ENCODE measurements at places on chromosomes 1 and 21.
A peak's percentile ranks its signal among the peaks of the same experiment; 100 is the strongest.

DNA sequence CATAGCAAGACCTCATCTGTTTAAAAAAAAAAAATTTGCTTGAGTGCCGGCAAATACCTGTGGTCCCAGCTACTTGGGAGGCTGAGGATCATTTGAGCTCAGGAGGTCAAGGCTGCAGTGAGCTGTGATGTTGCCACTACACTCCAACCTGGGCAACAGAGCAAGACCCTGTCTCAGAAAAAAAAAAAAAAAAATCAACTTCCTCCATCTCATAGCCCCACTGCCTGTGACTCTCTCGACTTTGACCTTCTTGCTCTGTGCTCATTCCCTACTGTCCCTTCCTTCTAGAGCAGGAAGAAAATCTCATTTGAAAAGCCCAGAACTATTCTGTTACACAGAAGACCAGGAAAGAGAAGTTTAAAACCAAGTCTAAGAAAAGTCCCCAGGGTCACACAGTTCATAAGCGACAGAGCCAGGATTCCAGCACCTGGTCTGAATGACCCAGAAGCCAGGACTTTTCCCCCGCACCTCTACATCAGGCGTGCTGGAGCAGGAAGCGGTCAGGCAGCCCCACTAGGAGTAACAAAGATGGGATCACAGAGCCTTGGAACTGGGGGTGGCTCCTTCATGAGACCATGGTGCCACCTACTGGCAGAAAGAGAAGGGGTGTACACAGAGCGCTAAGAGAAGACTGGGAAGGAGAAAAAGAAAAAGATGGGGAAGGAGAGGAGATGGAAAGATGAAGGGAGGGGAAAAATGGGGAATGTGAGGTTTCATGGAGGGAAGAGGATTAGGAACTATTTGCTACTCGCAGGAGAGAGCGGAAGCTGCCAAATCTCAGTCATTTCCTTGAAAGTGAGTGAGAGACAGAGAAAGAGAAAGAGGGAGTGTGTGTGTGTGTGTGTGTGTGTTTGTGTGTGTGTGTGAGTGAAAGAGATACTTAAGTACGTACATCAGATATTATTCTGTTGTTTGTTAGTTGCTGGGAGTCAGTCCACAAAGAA, 3.1 kb upstream of the P3R3URF start:
- peak; percentile 78 for DNase-seq

DNA sequence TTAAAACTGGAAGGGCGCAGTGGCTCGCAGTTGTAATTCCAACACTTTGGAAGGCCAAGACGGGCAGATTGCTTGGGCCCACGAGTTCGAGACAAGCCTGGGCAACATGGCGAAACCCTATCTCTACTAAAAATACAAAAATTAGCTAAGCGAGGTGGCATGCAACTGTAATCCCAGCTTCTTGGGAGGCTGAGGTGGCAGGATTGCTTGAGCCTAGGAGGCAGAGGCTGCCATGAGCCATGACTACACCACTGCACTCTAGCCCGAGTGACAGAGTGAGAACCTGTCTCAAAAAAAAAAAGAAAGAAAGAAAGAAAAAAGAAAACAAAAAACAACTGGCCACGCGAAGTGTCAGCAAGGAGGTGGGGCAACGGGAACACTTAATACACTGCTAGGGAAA, 6.3 kb downstream of the UBE2G2 start:
- no peak for DNase-seq

- peak; percentile 70 for DNase-seq
These were observed 773 bp downstream of the CHD1L start for GRCh38 chr1:147243228-147243685.

GRCh38 chr1:224635356-224635755, 19.2 kb downstream of the CNIH3 start:
- DNase-seq: no peak

DNA sequence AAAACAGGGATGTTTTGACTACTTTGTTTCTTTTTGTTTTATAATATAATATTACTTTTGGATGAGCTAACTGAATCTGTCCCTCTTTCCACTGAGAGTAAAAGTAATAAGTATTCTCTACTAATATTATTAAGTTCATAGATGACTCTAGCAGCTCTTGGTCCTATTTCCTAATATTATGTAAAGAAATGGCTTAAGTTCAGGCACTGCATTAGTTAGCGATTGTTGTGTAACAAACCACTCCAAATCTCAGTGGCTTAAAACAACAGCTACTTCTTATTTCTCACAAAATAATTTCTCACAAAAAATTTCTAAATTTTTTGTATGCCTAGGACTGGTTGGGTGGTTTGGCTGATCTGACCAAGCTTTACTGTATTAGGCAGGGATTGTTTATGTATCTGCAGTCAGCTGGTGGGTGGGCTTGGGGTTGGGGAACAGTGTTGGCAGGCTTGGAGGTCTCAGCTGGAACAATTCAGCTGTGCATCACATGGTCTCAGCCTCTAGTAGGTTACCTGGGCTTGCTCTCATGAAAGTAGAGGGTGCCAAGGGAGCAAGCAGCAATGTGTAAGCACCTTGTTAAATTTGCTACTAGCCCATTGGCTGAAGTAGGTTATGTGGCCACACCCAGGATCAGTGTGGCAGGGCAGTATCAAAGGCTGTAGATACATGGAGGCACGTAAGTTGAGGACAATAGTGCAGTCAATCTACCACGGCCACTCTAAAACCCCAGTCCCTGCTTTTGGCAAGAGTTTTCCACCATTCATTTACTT, 8.8 kb upstream of the CCT8 start:
- no peak for DNase-seq

DNA sequence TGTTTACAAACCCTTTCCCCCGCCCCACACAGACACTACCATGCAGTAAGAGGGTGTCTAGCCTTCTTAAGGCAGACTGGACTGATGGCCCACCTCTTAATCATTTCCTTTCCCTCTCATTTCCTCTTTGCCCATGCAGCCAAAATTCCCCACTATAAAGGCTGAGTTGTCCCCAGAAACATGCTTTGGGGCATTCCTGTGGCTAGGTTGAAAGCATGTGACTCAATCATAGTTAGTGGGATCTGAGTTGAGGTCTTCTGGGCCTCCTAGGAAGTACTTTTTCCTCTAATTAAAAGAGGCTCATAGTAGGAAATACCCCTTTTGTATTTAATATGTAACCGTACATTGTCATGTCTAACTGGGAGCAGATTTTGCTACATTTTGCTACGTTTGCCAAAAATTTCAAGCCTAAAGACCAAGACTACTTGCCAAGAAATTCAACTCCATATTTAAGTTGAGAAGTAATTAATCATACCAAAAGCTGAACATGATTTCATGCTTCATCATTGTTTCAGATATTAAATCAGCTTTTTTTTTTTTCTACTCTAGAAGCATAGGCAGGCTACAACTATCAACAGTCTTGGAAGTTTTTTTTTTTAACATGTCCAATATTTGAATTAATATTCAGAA, 174.7 kb downstream of the ADGRL4 start:
- no peak for DNase-seq

- no peak for DNase-seq
These were observed 22.8 kb downstream of the HFM1 start for GRCh38 chr1:91381844-91382243.

DNA sequence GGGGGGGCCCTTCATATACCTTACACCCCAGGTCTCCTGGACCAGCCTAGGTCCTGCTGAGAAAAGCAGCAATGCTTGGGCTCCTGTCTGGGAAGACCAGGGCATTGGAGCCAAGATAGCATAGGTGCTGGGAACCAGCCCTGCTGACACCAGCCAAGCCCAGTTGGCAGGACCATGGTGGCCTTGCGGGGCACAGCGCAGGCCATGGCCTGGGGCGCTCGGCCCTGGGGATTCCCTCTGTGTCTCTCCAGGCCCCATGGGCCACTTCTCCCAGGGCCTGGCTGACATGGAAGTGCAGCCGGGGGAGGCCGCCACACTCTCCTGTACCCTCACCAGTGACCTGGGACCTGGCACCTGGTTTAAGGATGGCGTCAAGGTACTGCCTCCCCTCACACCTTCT, 23.3 kb downstream of the IGFN1 start:
- DNase-seq: no peak

DNA sequence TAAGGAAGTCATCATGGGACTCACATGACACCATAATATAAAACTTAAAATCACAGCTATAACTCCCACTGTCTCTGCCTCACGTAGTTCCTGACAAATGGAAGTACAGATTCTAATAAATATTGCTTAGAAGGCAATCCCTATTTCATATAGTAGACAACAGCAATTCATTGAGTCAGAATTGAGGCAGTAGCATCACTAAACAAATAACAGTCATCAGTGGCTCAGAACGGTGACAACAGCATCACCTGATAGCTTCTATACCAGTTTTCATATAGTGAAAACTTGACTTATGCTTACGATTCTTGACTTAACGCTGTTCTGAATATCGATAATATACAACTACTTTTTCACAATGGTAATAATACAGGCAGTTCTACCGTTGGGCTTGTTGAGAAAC, 12.0 kb downstream of the TARBP1 start:
- DNase-seq: no peak

DNA sequence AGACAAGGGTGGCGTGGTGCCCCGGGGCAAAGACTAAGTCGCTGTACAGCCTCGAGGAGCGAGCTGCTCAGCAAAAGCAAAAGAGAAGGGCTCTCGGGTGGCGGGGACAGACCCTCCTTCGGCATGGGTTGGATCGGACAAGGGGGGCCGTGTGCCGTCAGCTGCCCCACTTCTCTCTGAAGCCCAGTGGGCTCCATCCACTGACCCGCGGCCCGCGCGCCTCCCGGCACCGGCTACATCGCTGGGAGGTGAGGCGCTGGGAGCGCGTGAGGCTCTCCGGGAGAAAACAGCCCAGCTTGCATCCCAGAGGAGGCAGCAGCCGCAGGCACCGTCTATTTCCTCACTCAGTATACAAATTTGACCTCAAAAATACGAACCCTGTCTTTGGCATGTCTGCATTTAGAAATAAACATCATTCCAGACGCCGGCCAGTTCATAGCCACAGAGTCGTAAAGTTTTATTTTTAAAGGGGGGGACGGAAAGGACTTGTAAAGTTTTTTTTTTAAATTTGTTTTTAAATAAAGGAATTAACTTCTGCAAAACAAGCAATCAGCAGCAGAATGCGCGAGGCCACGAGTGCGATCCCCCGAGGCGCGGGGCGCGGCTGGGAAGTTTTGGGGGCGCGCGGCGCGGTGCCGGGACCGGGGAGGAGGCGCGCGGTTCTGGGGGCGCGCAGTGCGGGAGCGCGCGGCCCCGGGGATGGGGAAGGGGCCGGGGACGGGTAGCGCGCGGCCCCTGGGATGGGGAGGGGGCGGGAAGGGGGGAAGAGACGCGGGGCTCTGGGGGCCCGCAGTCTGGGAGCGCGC, 689 bp upstream of the GPR137B start:
- no peak for DNase-seq

DNA sequence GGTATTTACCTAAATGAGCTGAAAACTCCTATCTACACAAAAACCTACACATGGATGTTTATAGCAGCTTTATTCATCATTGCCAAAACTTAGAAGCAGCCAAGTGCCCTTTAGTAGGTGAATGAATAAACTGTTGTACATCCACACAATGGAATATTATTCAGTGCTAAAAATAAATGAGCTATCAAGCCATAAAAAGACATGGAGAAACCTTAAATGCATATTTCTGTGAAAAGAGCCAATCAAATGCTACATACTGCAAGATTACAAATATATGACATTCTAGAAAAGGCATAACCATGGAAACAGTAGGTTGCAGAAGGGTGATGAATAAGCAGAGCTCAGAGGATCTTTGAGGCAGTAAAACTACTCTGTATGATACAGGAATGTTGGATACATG, 23.3 kb downstream of the ABCB10 start:
- no peak for DNase-seq

GRCh38 chr1:15749399-15750291, 7.3 kb downstream of the TMEM82 start:
- no peak for DNase-seq

DNA sequence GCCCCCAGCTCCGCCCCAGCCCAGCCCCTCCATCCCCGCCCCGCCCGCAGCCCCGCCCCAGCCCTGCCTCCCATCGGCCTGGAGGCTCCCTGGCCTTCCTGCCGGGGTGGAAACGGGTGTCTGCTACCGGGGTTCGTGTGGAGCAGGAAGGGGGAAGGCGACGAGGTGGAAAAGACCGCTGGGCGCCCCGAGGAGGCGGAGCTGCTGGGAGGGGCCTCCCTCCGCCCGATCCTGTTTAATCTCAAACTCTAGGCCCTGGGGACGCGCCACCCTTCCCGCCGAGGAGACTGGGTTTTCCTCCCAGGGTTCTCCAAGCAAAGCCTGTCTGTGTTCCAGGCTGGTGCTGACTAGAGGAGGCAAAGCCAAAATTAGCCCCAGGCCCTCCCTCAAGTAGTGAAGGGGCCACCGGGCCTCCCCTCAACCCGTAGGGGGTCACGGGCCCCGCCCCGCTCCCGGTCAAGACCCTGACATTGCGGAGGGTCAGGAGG, 16.2 kb upstream of the TTLL10 start:
- peak; percentile 84 for DNase-seq

DNA sequence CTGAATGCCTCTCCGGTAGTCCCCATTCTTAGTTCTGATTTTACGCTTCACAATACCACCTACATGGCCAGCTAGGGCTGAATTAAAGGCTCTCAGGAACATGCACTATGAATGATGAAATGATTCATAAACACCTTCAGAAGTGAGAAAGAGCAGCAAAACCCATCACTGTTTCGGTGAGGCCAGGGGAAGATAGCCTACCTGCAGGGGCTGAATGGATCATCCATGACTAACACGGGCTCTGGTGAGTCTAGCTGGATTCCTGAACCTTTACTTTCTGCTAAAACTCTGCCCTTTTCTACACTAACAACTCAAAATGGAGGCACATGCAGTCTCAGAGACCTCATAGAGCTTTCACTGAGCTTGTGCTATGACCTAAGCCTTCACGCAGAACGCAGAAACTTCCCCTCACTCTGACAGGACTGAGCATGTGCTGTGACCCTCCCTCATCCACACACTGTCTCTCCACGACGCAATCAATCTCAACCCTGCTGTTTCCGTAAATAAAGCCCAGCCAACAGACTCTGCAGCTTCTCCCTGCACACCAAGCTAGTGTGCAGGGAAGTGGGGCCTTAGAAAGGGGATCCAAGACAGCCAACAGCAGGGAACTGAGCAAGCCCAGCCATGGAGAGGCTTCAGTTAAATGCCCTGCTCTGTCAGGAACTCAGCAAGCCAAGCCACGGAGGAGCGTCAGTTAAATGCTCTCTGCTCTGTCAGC, 207.8 kb downstream of the SLC45A1 start:
- DNase-seq: peak; percentile 90

- no peak for DNase-seq
These were observed 91.9 kb upstream of the CACNA1E start for GRCh38 chr1:181391301-181391900.

DNA sequence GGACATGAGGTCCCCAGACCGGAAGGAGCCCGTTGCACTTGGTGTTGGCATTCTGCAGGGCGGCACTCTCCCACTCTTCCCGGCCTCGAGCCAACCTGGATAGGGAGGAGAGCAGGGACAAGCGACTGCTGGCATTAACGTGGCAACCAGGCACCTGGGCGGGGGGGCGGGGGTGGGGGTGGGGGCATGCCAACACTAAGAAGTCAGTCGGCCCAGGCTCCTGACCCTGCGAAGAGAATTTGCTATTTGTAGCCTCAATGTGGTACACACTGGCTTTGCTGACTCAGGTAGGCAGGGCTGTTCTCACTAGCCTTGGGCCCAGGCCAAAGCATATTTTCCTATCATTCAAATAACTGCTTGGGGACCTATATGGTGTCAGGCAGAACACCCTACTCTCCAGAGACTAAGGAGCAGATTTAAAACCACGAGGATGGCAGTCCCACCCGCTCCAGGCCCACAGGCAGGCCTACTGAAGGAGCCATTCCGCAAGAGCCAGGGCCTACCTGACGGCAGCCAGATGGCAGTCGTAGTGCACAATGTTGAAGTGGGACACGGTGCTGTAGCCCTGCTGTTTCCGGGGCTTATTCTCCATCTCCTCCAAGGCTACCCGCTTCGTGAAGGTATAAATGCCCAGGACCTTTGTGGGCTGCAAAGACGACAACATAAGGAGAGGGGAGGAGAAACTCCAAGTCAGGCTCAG, 123.7 kb downstream of the UBR4 start:
- DNase-seq: no peak

- DNase-seq: no peak
These were observed 108.5 kb upstream of the LRRC7 start for GRCh38 chr1:69459244-69459643.

All from left forelimb (tissue), 1 donor.